ENCODE measurements at places on chromosomes 16 and 17.

- no peak for DNase-seq
These were observed 258.6 kb downstream of the HS3ST3B1 start for GRCh38 chr17:14559264-14560119.

GRCh38 chr17:49029801-49030200 lies 32.6 kb downstream of the IGF2BP1 start:
- no peak for DNase-seq

DNA sequence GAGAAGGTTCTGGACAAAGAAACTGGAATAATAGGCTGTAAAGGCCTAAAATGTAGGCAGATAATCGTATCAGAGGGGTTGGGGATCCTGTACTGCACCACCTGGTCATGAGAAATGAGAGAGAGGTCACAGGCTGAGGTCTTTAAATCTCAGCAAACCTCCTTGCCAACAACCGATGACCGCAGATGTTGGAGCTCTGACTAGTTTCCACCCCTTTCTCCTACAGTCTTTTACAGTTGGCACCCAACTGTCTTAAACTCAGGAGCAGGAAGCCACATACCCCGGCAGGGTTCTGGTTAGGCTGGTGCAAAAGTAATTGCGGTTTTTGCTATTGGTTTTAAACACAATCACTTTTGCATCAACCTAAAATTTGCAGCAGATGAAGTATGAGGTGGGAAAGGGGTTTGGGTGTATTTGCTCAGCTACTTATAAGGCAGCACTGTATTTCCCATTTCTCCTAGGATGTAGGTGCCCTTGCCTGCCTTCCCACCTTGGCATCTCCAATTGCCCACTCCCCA lies 261.8 kb upstream of the MYOCD start:
- DNase-seq = no peak

GRCh38 chr16:70694868-70695218 lies 9.0 kb upstream of the MTSS2 start:
- DNase-seq = no peak

DNA sequence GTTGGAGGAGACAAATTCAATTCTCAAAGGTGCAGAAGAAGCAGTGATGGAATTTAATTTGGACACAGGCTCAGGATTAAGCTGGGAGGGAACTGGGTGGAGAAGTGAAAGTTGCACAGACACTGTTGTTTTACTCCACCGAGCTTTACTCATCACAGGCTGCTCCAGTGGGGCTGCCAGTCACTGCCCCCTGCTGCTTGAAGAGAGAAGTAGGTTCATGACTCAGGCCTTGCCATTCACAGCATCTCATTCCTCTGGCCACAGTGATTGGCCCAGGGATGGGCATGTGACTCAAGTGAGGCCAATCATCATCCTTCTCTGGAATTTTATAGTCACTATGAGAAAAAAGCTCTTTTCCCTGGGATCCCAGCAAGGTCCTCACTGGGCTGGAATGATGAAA lies 11.8 kb downstream of the GNAO1 start:
- no peak for DNase-seq

GRCh38 chr16:14148569-14148968 lies 77.5 kb downstream of the MRTFB start:
- DNase-seq = no peak

GRCh38 chr17:29158096-29158487 lies 22.1 kb downstream of the MYO18A start:
- DNase-seq = no peak

DNA sequence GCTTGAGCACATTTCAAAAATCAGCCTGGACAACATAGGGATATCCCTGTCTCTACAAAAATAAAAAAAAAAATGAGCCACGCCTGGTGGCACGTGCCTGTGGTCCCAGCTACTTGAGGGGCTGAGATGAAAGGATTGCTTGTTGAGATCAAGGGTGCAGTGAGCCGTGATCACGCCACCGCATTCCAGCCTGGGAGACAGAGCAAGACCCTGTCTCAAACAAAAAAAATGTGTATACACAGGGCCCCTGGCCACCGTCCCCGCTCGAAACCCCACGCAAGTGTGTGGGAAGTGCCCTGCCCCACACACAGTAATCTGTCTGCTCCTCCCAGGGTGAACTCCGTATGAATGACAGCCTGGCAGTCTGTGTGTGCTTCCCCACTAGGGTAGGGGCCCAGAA lies 93.0 kb upstream of the RPL38 start:
- DNase-seq = peak; percentile 80

DNA sequence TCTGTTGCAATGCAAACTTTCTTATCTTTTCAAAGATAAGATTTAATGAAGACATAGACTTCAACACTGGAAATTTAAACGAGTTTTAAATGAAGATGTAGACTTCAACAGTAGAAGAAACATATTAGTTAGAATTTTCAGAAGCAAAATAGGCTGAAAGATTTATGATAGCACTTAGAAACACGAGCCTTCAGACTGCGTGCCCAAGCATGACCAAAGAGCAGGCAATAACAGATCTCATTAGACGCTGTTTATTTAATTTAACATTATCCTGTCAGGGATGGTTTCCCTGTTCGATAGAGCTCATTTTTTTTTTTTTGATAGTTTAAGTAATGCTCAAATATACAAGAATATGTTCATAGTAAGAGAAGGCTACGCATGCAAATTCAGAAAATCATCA lies 604.7 kb upstream of the SOX9 start:
- DNase-seq = no peak

DNA sequence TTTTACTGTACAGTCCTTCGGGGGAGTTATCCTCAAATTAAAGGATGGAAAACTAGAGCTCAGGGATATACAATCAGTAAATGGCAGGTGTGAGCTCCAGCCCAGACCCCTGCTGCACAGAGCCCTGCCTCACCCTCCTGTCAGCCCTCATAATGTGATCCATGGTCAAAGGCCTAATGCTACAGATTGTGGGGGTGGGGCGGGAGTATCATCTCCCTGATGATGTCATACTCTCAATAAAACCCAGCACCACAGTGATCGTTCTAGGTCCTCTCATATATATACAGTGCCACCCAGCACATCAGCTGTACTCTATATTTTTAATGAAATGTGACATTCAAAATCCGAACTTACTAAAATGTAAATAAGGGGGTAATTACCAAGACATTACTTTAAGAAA lies 61.5 kb downstream of the SLC39A11 start:
- DNase-seq = no peak

DNA sequence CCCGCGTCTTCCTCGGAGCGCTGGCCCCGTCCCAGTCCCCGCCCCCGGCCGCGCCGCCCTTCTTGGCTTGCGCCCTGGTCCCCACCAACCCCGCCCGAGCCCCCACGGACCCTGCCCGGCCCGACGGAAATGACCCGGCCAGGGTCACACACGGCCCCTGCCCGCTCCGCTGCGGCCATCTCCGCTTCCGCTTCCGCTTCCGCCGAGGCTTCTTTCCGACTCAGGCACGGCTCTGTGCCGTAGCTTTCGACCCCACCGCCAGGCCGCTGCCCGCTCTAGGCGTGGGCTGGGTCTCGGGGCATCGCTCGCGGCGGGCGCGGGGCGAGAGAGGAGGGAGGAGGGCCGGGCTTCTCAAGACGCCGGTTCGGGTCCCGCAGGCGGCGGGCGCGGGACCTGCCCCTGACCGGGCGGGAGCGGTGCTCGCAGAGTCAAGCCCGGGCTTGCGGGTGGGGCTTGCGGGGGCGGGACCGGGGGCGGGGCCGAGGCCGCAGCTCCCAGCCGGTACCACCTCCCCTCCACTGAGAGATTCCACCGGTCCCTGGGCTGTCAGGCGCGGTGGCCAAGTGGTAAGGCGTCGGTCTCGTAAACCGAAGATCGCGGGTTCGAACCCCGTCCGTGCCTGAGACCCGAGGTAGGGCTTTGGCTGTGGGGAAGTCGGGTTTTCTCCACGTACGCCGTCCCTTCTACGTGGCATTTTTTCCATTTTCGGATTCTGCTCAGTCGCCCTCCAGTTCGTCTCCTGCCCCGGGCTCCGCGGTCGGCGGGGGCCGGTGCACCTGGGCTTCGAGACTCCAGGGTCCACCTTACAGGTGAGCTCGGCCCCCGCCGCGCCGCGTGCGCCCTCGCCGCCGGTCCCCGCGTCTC lies 158.3 kb downstream of the RAB11FIP4 start:
- peak; percentile 80 for DNase-seq

GRCh38 chr16:56998861-56999260 lies 9.5 kb downstream of the NLRC5 start:
- no peak for DNase-seq

- no peak for DNase-seq
These were observed 13.2 kb downstream of the RPH3AL start for GRCh38 chr17:339193-340061.

DNA sequence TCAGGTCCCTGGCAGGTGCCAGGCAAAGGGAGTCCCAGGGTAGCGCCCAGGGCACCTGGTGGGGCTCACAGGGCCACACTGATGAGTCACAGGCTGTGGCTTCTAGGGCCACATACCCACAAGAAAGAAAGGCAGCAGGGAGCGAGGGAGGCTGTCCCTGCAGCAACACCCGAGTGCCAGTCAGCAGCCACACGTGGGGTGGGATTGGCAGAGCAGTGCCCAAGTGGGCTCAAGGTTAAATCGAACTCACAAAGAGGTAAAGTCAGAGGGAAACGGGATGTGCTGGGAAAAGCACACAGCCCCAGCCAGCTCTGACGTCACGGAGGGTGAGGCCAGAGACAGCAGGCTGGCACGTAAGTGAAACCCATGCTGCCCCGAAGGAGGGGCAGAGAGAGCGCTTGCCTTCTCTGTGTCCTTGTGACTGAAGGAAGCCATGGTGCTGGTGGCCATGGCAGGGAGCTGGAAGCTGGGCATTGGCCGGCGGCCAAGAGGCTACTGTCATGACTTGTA lies 33.8 kb downstream of the FA2H start:
- DNase-seq = no peak

DNA sequence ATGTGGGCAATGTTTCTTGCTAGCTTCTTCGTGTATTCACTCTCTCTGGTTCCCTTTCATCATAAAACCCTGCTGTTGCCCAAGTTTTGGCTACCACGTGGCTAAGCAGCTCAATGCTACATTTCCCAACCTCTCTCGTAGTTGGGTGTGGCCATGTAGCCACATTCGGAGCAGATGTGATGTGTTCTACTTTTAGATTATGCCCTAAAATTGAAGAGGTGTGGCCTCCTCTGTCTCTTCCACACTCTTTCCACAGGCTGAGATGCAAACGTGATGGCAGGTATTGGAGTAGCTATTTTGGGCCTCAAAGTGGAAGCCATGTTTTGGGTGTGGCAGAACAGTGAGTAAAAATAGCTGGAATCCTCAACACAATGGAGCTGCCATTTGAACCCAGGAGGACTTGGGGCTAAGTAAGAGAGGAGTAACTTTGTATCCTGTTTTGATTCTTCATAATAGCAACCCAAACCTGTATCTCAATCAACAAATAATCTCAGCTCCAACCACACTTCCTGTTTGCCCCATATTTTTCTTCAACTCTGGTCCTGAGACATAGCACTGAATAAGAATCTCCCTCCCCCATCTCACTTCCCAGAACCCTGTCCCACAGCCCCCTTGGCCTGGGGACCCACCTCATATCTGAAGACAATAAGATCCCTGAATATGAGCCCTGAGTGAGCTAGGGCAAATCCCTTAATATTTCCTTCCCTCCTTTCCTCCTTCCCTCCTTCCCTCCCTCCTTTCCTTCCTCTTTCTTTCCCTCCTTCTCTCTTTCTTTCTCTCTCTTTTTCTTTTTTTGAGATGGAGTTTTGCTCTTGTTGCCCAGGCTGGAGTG lies 4.0 kb downstream of the NUPR1 start:
- no peak for DNase-seq

GRCh38 chr17:64783031-64783461 lies 120.9 kb upstream of the SMURF2 start:
- no peak for DNase-seq

- no peak for DNase-seq
These were observed 13.5 kb upstream of the ALOX15B start for GRCh38 chr17:8025176-8025911.

GRCh38 chr16:84548971-84549844 lies 44.7 kb upstream of the MEAK7 start:
- DNase-seq = peak; percentile 49

DNA sequence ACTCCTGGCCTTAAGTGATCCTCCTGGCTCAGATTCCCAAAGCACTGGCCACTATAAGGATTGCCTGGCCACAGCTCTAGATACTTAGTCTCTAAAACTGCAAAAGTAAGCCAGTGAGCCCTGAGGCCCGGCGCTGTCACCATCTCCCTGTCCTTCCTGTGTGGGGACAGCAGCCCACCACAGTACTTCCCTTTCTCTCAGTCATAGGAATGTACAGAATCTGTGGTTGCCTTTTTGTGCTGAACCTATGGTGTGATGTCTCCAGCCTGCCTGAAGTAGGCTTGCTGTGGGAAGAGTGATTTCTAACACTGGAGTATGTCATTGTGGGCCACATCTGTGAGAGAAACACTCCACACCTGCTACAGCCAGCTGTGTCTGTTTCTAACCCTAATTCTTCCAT lies 24.7 kb downstream of the NTAN1 start:
- no peak for DNase-seq
